ENCODE measurements at places on chromosomes 7 and 10.
A peak's percentile ranks its signal among the peaks of the same experiment; 100 is the strongest.

- no peak for DNase-seq
These were observed 364.3 kb downstream of the PLXNA4 start for GRCh38 chr7:132211971-132212370.

DNA sequence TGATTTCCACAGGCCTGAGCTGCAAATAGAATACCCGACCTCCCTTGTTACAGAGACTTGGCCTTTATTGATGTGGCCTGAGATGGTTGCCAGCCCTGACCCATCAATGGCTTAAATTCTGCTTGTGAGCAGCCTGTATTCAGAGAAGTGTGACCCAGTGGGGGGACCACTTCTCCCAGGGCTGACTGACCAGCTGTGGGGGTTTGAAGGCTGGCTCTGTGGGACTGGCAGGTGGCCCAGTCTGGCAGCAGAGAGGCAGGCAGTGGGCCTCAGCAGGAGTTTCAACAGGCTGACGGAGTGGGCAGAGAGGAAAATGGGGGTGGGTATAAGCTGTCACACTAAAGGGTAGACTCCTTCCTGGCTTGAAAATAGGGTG is 12.2 kb upstream of the PPIF start:
- no peak for DNase-seq

- DNase-seq: no peak
These were observed 7.7 kb downstream of the NUDCD3 start for GRCh38 chr7:44482502-44483485.

- DNase-seq: no peak
These were observed 629.3 kb upstream of the NRP1 start for GRCh38 chr10:33963729-33964128.

- DNase-seq: no peak
These were observed 7.0 kb downstream of the HHEX start for GRCh38 chr10:92696606-92697383.

DNA sequence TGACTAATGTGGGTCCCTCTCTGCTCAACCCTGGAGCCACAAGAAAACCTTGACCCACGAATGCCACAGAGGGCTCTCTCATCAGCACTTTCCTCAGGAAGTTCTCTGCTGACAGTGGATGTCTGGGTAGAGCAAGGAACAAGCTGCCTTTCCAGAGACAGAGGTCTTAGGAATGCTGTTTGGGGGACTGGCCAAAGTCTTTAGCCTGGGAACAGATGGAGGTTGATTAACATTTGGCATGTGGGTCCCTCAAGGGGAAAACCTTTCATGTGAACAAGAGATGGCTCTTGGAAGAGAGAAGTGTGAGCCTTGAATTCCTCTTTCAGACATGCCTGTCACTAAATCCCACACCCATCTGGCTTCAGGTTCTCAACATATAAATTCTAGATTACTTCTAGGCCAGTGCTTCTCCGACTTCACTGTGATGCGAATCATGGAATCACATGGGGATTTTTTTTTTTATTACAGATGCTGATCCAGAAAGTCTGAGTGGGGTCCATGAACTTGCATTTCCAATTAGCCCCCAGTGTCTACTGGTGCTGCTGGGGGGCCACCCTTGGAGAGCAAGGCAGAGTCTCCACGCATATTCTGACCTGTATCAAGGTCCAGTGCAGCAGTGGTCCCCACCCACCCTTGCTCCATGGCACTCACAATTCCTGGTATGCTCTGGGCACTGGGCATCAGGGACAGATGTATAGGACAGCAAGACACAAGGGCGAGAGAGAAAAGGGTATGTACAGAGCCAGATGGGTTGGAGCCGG is 360.4 kb downstream of the CXCL12 start:
- no peak for DNase-seq

GRCh38 chr7:29199776-29200175 is 5.2 kb downstream of the CHN2 start:
- peak; percentile 24 for DNase-seq

GRCh38 chr7:139691253-139691781 is 86.5 kb downstream of the HIPK2 start:
- no peak for DNase-seq

DNA sequence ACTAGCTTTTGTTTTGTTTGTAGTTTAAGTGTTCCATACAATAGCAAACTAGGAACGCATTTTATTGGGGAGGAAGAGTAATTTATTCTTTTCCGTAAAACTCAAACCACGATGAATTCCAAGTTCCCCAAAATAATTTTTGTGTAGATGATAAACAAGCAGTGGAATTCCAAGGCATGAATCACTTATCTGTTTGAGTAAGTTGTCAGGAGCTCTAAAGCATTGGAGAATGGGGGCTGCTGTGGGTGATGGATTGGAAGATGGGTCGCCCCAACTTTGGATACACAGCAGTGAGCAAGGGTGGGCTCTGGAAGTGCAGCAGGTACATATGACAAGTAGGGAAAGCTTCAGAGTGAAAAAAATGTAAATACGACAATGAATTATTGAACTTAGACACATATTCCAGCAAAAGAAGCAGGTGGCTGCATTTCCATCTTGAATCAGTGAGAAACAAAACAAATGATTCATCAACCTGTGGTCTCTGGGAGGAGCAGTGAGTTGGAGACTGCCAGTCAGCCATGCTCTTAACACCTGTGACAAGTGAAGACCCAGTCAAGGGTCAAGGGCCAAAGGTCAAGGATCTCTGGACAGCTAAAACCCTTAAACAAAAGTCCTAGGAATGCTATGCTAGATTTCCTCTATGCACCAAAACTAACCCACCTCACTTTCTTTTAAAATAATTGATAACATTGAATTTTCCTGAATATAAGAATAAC is 34.2 kb upstream of the ADRB1 start:
- DNase-seq: no peak

DNA sequence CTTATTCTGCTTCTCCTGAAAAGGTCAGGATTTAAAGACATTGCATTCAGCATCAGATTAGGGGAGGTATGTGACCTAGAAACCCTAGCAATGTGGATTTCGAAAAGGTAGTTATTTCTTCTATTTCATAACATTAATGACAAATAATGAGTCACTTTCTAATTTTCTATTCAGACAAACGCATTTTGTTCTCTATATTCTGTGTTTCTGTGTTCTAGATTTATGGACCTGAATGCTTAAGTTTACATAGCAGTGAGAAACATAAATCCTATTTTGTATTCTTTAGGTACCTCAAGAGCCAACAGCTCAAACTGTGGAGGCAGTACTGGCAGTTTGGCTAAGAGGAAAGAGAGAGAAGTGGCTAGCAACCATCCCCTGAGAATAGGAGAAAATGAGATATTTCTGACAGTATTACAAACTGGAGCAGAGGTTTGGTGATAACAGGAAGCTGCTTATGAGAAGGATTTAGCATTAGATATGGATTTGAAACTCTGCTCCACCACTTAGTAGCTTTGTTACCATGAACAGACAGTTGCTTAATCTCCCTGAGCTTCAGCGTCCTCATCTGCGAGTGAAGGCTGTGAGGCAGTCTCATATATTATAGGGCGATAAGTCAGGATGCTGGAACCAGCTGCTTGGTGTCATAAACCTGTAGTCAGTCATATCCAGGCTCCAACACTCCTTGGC is 28.2 kb downstream of the CDK14 start:
- no peak for DNase-seq

- DNase-seq: no peak
These were observed 661.7 kb upstream of the AUTS2 start for GRCh38 chr7:68936471-68937035.

DNA sequence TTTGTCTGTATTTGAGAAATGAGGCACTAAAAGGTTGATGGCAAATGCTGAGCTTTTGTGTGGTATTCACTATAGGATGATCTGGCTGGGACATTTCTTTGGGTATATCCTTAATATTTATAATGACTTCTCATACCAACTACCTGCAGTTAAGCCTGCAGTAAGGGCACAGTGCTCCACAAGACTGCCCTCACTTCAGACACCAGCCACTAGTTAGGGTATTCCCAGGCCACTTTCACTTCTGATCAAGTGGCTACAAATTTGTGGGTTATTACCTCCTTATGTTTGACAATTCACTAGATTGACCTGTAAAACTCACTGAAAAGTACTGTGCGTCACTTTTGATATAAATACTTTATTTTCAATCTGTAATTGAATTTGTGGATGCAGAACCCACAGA is 20.3 kb downstream of the CCDC126 start:
- no peak for DNase-seq

DNA sequence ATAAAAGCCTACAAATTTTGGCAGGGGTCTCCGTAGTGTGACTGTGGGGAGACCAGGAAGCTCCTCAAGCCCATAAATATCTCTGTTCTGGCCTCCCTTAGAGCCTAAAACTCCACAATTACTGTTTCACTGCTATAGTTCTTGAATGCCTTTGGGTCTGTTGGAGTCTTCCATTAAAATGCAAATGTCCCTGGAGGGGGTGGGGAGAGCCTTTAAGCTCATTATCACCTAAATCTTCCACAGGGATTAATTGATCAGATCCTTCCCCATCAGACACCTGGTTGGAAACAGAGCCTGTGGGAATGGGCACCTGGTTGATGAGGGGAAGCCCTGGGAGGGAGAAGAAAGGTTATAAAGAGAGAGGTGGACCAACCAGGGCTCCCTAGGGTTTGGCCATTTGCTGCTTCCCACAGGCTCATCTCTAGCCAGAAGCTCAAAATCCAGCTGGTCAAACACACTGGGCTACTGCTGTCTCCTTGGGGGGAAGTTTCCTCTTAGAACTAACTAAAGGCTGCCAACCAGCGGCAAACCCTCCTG is 718.2 kb downstream of the LRMDA start:
- DNase-seq: no peak

DNA sequence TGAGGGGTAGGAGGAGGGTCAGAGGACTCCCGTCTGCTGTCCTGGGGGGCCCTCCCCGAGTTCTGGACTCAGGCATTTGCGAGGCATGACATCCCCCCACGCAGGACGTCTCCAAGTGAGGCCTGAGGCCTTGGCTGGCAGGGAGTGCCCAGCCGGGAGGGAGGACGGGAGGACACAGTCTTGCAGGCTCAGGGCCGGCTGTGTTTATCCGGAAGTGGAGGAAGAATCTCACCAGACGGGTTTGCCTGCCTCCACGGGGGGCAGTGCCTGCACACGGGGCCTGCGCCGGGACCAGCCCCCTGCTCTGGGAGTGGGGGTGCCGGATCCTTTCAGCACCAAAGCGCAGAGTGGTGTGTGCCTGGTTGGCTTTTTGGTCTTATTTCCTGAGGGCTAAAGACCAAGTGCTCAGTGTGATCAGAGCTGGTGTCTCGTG is 10.9 kb downstream of the PWWP2B start:
- peak; percentile 87 for DNase-seq

GRCh38 chr7:94655126-94655847 is 646 bp downstream of the SGCE start:
- DNase-seq: no peak

- DNase-seq: no peak
These were observed 27.9 kb downstream of the CNNM2 start for GRCh38 chr10:102945962-102946361.

DNA sequence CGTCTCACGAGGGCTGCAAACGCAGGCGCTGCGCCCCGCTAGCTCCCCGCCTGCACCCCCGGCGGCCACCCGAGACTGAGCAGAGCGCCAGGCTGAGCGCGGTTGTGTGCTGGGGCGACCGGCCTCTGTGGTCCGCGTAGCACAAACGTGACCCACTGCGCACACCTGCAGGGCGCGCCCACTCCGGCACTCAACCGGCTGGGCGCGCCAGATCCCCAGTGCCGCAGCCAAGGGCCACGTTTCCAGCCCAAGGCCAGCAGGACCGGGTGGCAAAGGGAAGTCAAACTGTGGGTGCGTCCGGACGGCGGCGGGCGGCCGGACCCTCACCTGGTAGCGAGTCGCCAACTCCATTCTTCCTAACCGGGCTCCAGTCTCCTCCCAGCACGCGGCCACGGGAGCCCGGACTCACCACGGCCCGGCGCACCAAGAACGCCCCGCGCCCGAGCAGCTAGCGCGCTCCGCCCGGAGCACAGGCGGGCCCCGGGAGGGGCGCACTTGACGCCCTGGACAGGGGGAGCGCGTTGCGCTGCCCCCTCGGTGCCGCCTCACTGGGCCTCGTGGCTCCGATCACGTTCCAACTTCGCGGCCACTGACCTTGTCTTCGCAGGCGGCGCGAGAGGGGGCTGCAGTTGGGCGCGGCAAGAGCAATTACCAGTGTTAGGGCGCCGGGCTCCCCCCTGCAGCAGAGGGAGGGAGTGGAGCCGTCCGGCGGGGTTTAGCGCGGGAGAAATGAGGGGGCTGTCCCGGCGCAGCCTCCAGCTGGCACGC is at the start of gene CDCA7L:
Gene CDCA7L (minus strand): TSS at position 446 of the 768 bp plus-strand sequence. CDS start 95 bp downstream, at position 351.
- peak; percentile 93 for DNase-seq

DNA sequence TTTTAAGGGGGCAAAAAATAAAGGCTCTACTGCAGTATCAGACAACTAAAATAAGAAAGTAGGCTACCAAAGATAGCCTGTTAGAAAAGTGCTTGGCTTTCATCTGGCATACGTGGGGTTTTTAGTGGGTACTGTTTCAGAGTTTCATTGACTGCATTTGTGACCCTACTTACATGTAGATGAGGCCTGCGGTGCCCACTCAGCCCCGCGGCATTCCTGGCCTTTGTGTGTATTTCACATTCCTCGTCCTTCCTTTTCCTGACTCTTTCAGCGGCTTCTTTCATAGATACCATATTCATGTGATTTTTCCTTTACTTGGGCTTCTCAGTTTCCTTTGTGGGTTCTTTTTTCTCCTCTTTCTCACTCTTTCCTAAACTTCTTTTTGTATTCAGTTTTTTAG is 50.7 kb downstream of the UBE3C start:
- DNase-seq: no peak

- DNase-seq: no peak
These were observed 3.2 kb upstream of the IFIT1 start for GRCh38 chr10:89389254-89389653.

- no peak for DNase-seq
These were observed 462.6 kb upstream of the MGMT start for GRCh38 chr10:129004398-129004797.

- DNase-seq: no peak
These were observed 247.1 kb upstream of the FZD8 start for GRCh38 chr10:35889226-35889625.

DNA sequence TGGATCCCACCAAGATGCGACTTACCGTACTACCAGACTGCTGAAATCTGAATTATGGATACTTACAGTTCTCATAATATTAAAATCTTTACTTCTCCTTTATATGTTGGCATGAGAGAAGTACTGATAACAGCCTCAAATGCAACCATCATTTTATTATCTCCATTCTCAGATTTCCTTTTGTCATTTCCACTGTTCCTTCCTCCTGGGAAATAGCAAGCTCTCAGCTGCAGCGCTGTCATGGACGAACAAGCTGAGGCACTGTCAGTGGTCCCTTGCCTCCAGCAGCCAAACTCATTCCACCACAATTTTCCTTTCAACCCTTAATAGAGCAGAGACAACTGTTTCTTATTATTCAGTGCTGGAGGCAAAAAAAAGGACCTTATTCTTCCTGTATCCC is 478.4 kb downstream of the ARL4A start:
- no peak for DNase-seq

- no peak for DNase-seq
These were observed 964.4 kb downstream of the PCDH15 start for GRCh38 chr10:53836638-53837037.

DNA sequence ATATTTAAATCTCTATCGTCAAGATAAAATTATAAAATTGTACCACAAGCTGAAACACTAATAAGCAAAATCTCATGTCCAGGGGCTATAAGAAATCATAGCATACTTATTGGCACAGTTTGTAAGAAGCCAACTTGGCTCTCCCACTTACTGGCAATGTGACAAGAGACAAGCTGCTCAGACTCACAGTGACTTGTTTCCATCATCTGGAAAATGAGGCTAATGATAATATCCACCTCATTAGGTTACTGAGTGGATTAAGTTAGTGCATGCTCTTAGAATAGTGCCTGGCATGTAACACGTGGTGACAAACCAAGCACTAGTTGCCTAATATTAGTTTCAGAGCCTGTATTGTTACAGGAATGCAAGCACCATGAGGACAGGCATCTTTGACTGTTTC is 234.4 kb downstream of the GLI3 start:
- no peak for DNase-seq

Measured in upper lobe of left lung (tissue), 6 donors.